IPS DF 6.9 (cell line): ENCODE measurements at places on chromosomes 7 and 10.

- no peak for DNase-seq
Measured at GRCh38 chr10:93495654-93496321, 624 bp upstream of the CEP55 start.

DNA sequence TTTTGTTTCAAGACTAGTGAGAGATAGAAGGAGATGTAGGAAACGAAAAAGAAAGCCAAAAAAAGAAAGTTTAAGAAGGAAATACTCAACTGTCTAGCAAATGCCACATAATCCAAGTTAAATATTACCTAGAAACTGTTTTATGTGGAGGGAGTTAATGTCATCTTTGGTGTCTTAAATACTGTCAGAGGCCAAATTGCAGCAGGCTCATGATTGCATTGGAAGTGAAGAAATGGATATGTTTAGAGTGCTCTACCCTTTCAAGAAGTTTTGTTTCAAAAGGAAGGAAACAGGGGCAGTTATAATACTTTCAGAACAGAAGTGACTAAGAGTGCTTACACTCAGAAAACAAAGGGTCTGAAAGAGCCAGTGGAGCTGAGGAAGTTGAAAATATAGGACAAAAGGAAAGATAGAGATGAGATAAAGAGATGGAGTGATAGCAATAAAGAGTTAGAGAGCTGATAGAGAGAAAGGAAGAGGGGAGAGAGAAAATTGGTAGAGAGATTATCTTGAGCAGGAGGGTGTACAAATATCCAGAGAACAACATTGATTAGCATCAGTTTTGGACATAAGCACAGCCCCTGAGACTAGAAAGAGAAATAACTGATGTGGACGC, 28.0 kb upstream of the GNAI1 start:
- DNase-seq = no peak

GRCh38 chr10:30940256-30940655, 91.4 kb downstream of the ZNF438 start:
- DNase-seq = no peak

- DNase-seq = no peak
Measured at GRCh38 chr7:44112231-44112996, 8.3 kb downstream of the AEBP1 start.

DNA sequence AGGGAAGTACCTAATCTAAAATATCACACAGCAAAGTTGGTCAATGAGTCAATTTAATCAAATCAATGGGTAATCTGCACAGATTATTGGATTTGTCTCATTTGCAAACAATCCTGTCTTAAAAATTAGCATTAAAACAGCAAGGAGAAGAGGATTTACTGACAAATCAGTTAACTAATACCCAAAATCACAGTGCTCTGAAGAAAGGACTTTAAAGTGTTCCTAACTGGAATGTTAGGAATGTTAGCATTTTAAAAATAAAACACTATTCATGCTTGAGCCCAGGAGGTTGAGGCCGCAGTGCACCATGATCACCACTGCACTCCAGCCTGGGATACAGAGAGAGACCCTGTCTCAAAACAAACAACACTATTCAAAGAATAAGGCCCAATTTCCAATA, 83.1 kb downstream of the CHCHD3 start:
- DNase-seq = no peak

GRCh38 chr10:115335366-115335765, 242.2 kb downstream of the ATRNL1 start:
- DNase-seq = no peak

- no peak for DNase-seq
Measured at GRCh38 chr7:130734815-130735716, 1.1 kb upstream of the KLF14 start.

DNA sequence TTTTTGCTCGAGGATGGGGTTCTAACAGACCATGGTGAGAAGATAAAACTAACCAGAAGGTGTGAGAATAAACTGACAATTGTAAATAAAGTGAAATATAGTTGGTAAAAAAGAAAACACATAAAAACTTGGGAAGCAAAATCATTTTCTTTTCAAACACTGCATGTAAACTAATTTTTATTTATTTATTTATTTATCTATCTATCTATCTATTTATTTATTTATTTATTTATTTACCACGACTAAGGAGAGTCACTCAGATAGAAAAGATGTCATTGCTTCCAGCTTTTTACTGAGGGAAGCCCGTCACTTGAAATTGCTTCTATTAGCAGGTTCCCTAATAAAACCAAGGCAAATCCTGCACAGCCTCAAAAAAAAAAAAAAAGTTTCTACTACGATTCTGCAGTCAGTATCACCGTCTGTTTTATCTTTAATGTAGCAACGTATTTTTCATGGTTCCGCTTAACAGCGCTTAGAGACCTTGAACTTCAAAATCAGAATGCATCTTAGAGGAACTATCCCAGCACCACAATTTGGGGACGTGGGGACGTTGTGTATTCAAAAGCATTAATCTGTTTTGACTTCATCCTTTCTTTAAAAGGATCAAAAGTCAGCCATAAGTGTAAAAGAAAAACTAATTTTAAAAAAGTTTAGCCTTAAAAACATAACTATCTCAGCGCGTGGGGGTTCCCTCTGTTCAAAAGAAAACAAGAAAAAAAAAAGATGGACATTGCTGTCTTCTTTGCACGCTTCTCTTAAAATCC, 33.3 kb upstream of the EBLN1 start:
- no peak for DNase-seq

DNA sequence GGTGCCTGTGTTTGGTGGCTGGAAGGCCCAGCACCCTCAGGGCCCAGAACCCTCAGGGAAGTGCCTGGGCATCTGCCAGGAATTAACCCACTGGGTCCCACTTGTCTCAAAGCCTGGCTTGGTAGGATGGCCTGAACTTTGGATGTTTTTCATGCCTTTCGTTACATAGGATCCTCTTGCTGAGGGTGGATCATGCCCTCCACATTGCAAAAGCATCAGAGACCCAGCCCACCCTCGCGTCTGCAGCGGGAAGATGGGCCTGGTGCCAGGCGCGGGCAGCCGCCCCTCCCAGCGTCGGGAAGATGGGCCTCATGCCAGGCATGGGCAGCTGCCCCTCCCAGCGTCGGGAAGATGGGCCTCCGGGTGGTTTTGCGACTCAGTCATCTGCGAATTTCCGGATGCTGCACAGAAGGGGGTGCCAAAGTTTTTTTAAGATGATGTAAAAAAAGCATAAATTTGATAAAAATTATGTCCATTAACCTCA, 51.9 kb upstream of the PRKAR1B start:
- no peak for DNase-seq

DNA sequence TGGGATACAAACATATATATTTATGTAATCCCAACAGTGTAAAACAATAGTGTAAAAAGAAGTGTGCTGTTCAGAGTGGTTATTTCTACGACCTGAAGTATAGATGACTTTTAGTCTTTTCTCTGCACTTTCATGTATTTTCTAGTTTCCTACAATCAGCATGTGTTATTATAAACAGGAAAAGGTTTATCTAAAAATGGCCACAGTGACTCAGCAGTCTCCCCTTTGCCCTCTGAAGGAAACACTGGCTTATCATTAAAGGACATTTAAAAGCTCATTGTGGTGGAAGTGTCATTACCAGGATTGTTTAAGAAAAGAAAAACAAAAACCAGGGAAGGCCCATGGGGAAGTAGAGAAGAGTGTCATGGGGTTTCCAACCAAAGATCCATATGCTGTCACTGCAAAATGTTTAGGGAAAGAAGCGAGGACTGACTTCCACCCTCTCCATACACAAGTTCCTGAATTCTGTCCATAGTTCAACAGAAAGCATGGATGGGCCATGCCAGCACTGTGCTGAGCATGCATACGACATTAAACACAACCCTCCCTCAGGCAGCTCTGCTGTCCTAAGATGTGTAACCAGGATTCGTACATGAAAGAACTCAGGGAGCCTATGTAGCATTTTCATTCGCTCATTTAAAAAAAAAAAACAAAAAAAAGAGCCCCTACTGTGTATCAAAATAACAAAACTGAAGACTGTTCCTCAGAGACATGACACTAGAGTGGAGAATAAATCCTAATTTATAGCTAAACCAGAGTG, 10.2 kb downstream of the CYREN start:
- DNase-seq = no peak

DNA sequence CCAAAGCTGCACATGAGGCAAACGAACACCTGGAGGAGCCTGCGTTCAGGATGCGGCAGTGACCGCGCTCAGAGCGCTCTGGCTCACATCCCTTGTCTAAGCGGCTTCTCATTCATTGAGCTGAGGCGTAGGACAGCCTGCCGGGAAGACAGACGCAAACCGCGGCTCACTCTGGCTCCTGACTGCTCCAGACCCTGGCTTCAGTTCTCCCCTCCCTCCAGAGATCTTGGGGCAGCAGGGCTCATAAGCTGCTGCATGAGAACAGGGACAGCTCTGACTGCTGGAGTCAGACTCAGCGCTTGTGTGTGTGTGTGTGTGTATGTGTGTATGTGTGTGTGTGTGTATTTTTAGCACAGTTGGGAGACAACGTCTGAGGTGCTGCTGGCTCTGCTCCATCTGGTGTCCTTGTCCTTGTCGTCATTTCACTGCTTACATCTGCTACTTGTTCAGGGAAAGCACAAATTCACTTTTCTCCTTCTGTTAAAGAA, 15.8 kb upstream of the LYZL2 start:
- no peak for DNase-seq

GRCh38 chr7:17681965-17682364, 258.3 kb downstream of the SNX13 start:
- no peak for DNase-seq

DNA sequence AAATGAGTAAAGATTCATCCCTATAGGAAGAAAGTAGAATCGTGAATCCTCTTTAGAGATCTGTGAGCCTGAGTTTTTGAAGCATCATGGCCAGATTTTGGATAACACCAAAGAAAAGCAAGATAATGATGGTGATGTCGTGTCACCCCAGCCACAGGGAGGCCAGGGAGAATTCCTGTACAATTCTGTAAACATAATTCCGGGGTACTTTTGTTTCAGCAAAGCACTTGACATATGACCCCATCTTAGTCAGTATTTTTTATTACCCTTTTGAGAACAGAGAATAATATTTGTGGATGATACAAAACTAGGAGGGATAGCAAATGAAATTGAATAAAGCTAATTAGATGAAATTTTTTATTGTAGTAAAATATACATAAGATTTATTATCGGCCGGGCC, 33.8 kb downstream of the NACAD start:
- no peak for DNase-seq

DNA sequence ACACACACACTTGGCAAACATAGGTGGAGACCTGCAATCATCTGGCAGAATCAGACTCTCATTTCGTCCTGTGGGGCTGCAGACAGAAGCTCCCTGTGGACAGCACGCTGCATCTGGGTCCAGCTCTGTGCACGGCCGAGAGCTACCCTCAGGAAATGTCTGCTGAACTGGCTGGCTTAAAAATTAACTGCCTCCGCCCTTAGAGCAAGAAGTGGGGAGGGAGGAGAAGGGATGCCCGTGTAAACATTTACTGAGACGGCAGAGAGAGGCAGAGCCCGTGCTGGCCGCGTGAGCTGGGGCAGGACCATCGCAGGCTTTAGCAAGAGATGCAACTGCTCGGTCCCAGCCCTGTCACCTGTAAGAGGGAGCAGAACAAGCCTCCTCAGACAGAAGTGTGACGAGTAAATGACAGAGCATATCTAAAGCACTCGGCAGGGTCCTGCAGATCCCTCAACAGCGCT, 81.8 kb downstream of the TNS3 start:
- DNase-seq = no peak

DNA sequence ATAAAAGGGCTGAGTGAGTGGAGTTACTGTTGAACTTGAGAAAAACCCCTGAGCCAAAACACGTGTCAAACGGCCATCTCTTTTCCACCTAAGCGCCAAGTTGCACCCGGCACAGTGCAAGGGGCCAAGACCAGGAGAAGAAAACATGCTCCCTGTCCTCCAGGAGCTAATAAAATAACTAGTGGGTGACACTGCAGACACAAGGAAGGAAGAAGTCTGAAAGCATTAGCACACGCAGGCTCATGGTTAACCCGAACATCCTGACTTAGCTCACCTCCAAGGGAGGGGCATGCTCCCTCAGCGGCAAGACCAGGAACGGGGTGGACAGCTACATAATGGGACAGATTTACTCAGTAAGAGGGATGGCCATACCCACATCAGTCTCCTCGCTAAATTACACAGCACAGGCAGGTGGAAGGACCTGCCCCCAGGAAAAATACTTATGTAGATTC, 65.0 kb downstream of the PIP4K2A start:
- DNase-seq = no peak

- DNase-seq = no peak
Measured at GRCh38 chr7:101129603-101130117, 2.8 kb downstream of the SERPINE1 start.

DNA sequence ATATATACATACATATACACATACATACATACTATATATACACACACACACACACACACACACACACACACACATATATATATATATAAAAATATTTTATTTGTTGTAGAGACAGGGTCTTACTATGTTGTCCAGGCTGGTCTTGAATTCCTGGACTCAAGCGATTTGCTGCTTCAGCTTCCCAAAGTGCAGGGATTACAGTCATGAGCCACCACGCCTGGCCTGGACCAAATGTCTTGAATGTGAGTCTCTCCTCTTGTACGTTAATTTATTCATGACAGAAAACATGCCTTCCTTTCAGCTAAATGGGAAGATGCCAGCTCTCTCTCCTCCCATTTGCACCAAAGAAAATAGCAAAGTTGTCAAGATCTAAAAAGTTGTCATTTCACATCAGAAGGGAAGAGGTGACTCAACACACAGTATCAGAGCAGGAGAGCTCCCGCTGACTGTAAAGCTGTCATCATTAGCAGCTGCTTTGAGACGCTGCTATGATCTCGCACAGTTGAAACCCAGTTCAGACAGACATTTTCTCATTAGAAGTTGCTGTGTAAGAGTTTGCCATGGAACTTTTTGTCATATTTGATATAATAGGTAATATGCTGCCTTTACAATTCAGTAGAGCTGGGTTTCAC, 224.3 kb downstream of the SFMBT2 start:
- DNase-seq = no peak

DNA sequence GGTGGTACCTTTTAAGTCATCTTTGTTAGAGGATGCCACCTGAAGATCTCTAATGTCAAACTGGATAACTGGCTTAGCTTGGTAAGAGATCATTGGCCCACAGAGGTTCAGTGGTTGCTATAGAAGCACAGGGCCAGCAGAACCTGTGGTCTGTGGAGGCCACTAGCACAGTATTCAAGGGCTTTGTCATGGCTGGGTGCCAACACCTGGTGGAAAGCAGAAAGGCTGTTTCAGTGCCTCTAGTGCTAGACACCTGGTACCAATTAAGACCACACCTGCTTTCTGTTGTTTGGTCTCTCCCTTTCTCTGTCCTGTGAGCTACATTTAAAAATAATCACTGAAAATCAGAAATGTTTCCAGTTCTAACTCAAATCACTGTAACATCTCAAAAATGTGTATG, 10.0 kb upstream of the PCGF5 start:
- no peak for DNase-seq

- no peak for DNase-seq
Measured at GRCh38 chr10:121007264-121007663, 156.1 kb downstream of the WDR11 start.

GRCh38 chr10:94963901-94964300, 25.4 kb downstream of the CYP2C9 start:
- DNase-seq = peak; percentile 47

GRCh38 chr7:41002741-41003610, 699.9 kb downstream of the INHBA start:
- peak; percentile 39 for DNase-seq

- peak; percentile 71 for DNase-seq
Measured at GRCh38 chr10:71486484-71487114, 89.9 kb downstream of the CDH23 start.

- DNase-seq = no peak
Measured at GRCh38 chr7:44101303-44101965, 2.7 kb upstream of the AEBP1 start.

- no peak for DNase-seq
Measured at GRCh38 chr7:92319243-92319642, 73.5 kb downstream of the ANKIB1 start.

GRCh38 chr7:128053023-128053422, 21.8 kb upstream of the LRRC4 start:
- no peak for DNase-seq
